ENCODE measurements at places on chromosomes 3 and 15. TPM values are rescaled to one million over a fixed set of nuclear protein-coding genes. Genes with fewer than 3 reads are reported as not detected.

Gene GRIP2
- total RNA-seq: 1.7 TPM

Gene HRG
- not detected for total RNA-seq

Gene UBAP1L
- total RNA-seq: 0.91 TPM

Gene TICRR
- 15.9 TPM for total RNA-seq

Gene GPR87
- total RNA-seq: 1.2 TPM

Gene ERICH6
- 0.07 TPM for total RNA-seq

Gene A4GNT
- not detected for total RNA-seq

Gene SNTN
- total RNA-seq: not detected

Gene APBA2
- total RNA-seq: 16.6 TPM

Gene TJP1
- total RNA-seq: 78.7 TPM

Gene GABRG3
- 0.32 TPM for total RNA-seq

Gene PODXL2
- 7.8 TPM for total RNA-seq

Gene MESP2
- total RNA-seq: 0.62 TPM

Gene B2M
- total RNA-seq: 438 TPM

Gene FAM107A
- total RNA-seq: not detected

Gene LRRC34
- total RNA-seq: not detected

Gene CD200R1
- total RNA-seq: 0.06 TPM

Gene SATB1
- 0.09 TPM for total RNA-seq

Gene TLR9
- not detected for total RNA-seq

Gene CLDN18
- total RNA-seq: not detected

Gene MELTF
- 46.4 TPM for total RNA-seq

Gene FBLN2
- 1.5 TPM for total RNA-seq

Gene AADAC
- total RNA-seq: 20.8 TPM

Gene CLDN16
- total RNA-seq: 0.06 TPM

Gene NR1I2
- total RNA-seq: not detected

Gene RBPMS2
- 8.4 TPM for total RNA-seq

Gene POPDC2
- 0.16 TPM for total RNA-seq

Gene C2CD4A
- 0.02 TPM for total RNA-seq

Gene CASR
- total RNA-seq: not detected

Gene TMIE
- 0.27 TPM for total RNA-seq

Gene SLC24A5
- total RNA-seq: not detected

Gene GPR62
- total RNA-seq: not detected

Gene PDCD6IP
- total RNA-seq: 169 TPM

Gene TGM4
- total RNA-seq: 0.05 TPM

Gene RARB
- 6.6 TPM for total RNA-seq

Gene KIF15
- total RNA-seq: 8.6 TPM

Gene RETNLB
- total RNA-seq: not detected

Gene GP9
- total RNA-seq: not detected

Gene RHOV
- 5.3 TPM for total RNA-seq

All from A549 treated with DMSO at 1 μM for 4 hours (cell line).